ENCODE measurements at places on chromosomes 7 and 10.

DNA sequence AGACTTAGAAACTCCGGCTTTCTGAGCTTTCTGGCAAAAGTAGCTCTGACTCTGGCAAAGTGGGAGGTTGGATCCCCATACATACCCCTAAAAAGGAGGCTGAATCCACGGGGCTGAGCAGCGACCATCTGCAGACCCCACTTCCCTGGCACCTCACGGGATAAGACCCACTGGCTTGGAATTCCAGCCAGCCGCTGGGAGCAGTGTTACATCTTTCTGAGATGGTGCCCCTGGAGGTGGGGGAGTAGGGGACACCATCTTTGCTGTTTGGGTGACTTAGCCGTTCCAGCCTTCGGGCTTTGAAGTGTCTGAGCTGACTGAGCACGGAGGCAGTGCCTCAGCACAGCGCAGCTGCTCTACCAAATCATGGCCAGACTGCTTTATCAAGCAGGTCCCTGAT is 45.0 kb upstream of the GRM3 start:
- peak; percentile 31 for DNase-seq

GRCh38 chr10:71087622-71088021 is 124.7 kb upstream of the UNC5B start:
- peak; percentile 18 for DNase-seq

DNA sequence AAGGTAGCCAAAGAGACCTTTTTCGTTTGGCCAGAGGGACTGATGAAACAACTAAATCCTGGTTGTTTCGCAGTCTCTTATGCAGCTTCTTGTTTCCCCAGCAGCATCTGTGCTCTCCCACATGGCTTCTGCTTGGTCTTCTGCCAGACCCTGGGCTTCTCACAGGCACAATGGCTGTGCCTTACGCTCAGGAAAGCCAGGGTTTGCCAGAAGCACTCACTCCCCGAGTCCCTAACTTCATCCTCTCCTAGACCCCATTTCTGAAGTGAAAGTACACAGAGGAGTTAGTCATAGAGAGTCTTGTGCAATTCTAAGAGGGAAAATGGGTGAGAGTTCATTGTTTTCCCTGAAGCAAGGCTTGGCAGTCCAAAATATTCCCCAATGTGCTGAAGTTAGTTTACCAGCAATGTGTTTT is 121.7 kb downstream of the EVX1 start:
- DNase-seq = no peak

- peak; percentile 79 for DNase-seq
These were observed 164.8 kb downstream of the NRF1 start for GRCh38 chr7:129776362-129776722.

DNA sequence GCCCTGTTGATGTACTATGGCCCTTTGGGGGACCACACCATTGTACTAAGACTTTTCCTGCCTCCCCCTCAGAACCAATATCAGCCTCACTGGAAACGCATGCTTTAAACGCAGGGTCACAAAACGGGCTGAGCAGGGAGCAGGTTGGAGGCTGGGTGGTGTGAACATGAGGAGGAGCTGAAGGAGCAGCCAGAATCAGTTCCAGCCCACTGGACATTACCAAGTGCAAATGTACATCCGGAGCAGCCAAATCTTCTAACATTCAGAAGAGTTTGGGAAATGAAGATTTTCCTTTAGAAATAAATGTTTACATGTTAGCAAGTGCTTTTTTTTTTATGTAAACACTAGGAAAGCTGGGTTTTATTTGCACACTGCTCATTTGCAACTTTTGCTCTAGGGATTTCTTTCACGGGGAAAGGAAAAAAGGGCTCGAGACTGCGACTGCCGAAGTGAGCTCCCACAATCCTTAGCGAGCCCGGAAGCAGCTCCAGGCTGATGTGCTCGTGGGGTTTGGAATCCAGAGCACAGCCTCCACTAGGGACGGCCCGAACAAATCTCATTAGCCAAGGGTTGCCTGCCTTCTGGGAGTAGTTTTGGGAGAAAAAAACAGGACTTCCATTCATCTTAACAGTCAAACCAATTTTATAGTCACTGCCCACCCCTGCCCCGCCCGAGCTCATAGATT is 108.0 kb upstream of the YAE1 start:
- no peak for DNase-seq

GRCh38 chr7:36473454-36474282 is 84.0 kb downstream of the ANLN start:
- peak; percentile 69 for DNase-seq

- no peak for DNase-seq
These were observed 121.3 kb downstream of the ADK start for GRCh38 chr10:74272288-74272687.

DNA sequence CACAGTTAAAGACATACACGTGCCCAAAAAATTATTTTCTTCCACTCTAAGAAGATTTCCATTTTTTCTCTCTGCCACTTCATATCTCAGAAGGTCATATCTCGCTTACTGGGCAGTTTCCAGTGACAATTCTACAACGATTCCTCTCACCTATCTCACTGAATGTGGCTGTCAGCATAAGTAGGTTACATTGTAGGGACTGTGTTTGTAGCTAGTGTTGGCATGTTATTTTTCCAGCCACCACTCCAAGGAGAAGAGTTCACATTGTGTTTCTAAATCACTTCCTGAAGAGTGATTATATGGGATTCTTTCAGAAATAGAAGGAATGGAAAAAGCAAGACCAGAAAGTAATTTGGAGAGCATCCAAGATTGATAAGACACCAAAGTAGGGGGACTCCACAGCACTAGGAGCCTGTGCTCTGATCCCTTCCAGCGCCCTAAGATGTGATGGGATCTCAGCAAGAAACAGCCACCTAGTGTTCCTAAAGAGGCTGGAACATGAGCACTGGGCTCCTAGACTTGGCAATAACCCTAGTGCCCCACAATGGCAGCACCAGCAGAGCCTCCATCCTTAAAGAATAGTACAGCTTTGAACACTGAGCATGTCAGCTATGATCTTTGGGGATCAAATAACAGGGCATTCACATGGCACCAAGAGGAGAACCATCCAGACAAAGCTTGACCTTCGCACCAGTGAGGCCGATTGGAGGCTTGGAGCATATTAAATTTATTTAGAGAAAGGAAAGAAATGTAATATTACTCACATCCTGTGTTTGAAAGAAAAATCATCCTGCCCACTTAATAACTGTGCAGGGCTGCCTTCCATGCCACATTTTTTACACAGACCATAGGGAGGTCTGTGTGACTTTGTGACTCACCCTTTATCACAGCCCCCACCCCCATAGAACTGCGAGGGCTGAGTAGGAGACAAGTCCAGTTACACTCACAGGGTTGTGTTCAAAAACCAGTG is 51.8 kb downstream of the CAV1 start:
- DNase-seq = no peak

DNA sequence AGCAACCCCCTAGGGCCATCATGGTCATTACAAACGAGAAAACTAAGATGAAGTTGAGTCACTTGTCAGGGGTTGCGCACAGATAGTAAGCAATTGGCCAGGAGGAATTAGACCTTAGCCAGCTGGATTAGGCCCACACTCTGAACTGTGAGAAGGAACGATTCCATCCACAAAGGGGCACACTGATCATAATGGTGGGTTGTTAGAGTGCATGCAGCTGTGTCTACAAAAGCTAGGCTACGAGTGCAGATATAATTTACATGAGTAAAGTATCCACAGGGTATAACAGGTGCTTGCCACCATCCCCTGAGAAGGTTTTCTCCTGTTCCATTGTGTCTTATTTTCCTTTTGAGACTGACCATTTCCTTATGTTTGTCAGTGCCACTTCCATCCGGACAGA is 16.6 kb upstream of the FAM170B start:
- no peak for DNase-seq

GRCh38 chr10:75826846-75827245 is 395.4 kb downstream of the LRMDA start:
- DNase-seq = no peak

GRCh38 chr7:45584261-45585210 is 10.4 kb downstream of the ADCY1 start:
- DNase-seq = no peak

DNA sequence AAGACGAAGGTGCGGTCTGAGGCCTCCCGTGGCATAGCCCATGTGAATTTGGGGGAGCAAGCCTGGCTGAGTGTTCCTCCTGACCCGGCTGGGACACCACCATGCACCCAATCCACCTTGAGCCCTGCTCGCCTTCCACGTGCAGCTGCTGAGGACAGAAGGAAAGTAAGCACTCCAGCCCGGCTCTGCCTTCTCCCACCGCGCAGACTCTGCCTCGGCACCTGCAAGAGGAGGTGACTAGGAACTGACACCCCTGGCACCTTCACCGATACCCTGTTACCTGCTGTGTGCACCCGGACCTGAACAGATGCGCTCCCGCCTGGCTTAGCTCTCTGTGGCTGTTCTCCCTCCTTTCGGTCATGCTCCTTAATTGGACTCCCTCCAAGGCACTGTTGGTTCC is 57.0 kb upstream of the OPN4 start:
- DNase-seq = no peak

- DNase-seq = no peak
These were observed 37.7 kb upstream of the ODAD2 start for GRCh38 chr10:28036587-28036986.

- DNase-seq = no peak
These were observed 731.2 kb upstream of the IGFBP3 start for GRCh38 chr7:46652317-46652716.

DNA sequence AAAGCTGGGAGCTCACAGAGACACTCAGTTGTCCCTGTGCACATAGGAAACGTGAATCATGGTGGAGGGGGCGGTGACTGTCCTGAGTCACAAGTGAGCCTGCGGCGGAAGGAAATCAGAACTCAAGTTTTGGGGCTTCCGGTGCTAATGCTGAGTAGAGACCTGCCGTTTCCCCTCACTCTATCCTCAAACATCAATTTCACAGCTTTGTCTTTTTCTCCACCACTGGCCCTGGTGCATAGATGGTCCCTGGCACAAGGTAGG is 21.9 kb downstream of the ADCYAP1R1 start:
- DNase-seq = no peak

DNA sequence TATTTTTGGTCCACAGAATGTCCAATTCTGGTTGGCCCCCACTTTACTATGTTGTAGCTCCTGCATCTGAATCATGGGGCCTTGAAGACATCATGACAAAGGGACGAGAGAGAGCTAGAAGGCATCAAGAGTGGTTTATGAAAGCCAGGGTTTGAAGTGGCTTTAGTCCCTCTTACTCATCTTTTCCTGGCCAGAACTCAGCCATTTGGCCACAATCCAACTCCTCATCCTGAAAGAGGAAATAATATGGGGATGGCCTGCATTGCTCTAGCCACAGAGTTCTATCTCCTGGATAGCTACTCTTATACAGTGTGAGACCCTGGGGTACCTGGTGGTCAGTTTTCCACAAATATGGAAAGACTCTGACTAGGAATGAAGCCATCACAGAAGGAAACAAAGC is 418.9 kb downstream of the XPNPEP1 start:
- DNase-seq = no peak

DNA sequence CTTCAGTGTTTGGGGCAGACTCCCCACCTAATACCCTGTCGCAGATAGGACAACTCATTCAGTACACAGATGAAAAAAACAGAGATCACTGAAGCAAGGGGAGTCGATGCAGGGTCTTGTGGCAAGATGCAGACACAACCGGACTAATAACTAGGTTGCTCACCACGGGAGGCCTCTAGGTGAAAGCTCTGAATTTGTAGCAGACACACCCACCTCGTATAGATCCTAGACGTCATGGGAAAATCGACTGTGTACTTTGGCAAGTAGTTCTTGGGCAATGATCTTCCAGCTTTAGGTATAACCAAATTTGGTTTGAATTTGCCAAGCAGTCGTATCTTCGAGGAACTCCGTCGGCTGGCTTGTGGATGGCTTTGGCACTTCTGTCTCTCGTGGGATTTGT is 88.1 kb downstream of the TCF7L2 start:
- DNase-seq = no peak

- DNase-seq = no peak
These were observed 39.2 kb upstream of the PSMG3 start for GRCh38 chr7:1609023-1609422.

GRCh38 chr10:44809647-44810046 is 101.5 kb upstream of the TMEM72 start:
- DNase-seq = peak; percentile 88

DNA sequence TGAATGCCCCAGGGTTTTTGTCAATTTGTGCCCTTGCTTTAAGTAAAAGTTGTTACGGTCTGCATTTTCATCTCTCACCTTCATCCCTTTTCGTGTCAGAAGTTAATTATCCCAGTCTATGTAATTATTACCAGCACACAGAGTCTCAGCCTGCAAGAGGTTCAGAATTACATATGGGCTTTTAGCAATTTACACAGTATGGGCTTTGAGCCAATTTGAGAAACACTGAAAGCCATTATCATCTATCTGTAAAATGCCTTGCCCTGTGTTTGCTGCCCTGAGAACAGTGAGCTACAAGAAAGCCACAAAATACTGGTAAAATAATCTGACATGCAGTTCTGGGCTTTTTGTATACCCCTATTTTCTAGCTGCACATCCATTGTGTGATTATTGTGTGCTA is 125.6 kb upstream of the STEAP4 start:
- no peak for DNase-seq

- DNase-seq = no peak
These were observed 102.2 kb downstream of the GFRA1 start for GRCh38 chr10:116170815-116171250.

DNA sequence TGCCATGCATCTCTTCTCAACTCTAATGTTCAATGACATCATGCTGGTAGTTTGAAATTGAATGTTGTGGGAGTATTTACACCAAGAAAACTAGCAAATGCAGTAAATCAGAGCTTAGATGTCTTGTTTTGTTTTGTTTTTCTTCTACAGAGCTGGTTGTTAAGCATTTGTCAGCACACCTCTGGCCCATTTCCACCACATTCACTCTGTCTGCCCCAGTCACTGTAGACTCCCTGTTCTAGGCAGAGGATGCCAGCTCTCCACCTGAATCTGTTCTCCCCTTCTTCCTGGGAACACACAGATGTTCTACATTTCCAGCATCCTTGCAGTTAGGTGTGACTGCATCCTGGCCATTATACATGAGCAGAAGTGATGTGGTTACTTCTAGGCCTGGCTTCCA is 4.1 kb upstream of the ARHGAP22 start:
- DNase-seq = no peak

DNA sequence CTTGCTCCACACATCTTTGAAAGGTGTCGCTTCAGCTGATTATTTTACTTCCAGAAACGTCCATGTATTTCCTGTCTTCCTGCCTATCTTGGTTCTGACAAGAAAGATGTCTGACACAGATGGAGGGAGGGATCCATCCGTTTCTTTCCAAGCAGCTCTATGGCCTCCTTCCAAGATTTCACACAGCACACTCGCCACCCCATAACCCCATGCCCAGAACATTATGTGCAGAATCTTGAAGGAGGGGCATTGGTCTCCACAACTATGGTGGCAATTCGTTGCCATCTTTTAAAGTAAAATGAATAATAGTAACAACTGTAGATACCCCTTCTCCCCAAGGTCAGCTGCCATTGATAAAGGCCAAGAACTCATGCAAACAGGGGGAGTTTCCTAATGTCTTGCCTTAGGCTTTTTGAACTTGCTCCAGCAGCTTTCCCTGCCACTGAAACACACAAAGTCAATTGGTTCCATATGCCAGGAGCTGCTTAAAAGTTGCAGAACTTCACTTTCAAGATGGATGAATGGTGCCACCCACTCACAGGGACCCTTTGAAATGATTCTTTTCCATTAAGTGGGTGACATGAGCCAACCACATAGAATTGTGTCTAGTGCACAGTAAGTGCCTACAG is 60.0 kb downstream of the VSTM4 start:
- DNase-seq = no peak

GRCh38 chr7:29285444-29285793 is 90.8 kb downstream of the CHN2 start:
- DNase-seq = no peak

All from H9 (cell line).